Activated naive CD8-positive, alpha-beta T cell treated with anti-CD3 and anti-CD28 coated beads, Interleukin-2, amount 10 ng/mL, durations not matched to agents 7 days and 5 days (primary cell): ENCODE measurements at places on chromosomes 4 and X.

DNA sequence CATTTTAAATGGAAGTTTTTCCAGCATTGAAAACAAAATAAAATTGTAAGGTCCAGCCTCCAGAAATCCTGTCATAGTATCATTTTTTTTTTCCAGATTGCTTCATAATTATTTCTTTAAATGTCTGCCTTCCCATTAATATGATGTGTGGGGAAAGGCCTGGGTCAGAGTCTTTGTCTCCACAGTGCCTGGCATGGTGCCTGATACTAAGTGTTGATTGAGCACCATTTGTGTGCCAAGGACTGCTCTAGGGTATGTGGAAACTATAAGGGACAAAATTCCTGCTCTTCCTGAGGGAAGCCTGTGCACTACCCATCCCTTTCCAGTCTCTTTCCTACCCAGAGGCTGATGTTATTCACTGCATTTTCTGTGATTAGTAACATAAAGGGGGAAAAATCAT lies 53.1 kb upstream of the BEND4 start:
- no peaks in the 10 kb centered on the region for H3K36me3 ChIP-seq
- peaks cover 6% of the 10 kb centered on the region for H3K27me3 ChIP-seq
- H3K4me1 ChIP-seq: no peaks in the 10 kb centered on the region
- no peak overlapping the region for H3K27ac ChIP-seq

DNA sequence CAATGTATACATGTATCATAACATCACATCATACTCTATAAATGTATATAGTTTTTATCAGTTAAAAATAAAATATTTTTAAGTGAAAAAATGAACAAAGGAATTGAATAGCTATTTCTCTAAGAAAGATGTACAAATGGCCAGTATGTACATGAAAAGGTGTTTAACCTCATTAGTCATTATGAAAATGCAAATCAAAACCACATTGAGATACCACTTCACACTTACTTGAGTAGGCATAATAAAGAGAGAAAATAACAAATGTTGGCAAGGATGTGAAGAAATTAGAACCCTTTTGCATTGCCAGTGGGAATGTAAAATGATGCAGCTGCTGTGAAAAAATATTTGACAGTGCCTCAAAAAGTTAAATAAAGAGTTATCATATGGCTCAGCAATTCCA lies 95.5 kb downstream of the IRS4 start:
- H3K4me1 ChIP-seq: no peaks in the 10 kb centered on the region
- no peak overlapping the region for H3K27ac ChIP-seq
- no peak for DNase-seq
- H3K36me3 ChIP-seq: no peaks in the 10 kb centered on the region
- no peaks in the 10 kb centered on the region for H3K27me3 ChIP-seq

- no peak overlapping the region for H3K4me3 ChIP-seq
- H3K4me1 ChIP-seq: peaks cover 3% of the 10 kb centered on the region
- peaks cover 2% of the 10 kb centered on the region for H3K27me3 ChIP-seq
- peak overlapping the region; percentile 58 for H3K27ac ChIP-seq
- H3K36me3 ChIP-seq: no peaks in the 10 kb centered on the region
Measured at GRCh38 chrX:40483502-40483901, 97.3 kb upstream of the ATP6AP2 start.

DNA sequence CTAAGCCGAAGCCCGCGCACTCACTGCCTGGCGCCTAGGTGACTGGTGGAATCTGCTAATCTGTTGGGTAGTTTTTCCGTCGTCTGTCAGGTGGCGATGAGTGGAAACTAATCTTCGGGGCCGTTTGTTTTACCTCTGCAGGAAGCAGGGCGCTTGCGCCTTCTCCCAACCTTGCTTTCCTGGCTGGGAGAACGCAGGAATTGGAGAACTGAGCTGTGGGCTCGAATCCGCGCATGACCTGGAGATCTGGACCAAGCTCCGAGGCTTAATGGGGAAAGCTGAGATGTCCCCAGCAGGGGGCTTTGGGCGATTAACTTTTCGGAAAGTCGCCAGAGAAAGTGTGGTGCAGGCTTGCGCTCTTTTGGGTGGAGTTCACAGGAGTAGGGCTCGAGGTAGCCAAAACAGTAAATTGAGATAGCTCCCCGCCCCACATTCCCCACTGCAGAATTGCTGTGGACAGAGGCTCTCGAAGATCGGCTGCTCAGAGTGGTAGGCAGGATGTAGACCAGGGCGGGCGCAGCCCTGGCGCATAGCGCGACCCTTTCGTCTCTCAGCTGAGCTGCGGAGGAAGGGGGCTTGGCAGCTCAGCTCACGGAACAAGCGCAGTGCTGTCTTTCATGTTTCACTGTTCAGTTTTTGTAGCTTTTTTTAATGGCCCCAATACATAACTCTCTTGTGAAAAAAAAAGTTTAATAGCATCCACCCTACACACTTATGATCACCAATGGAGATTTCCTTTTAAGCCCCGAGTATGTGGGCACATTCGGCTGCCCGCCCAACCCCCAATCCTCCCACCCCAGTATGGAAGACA lies 2.7 kb upstream of the FGF5 start:
- H3K36me3 ChIP-seq: no peaks in the 10 kb centered on the region
- H3K4me1 ChIP-seq: peaks cover 23% of the 10 kb centered on the region
- peaks cover 70% of the 10 kb centered on the region for H3K27me3 ChIP-seq

DNA sequence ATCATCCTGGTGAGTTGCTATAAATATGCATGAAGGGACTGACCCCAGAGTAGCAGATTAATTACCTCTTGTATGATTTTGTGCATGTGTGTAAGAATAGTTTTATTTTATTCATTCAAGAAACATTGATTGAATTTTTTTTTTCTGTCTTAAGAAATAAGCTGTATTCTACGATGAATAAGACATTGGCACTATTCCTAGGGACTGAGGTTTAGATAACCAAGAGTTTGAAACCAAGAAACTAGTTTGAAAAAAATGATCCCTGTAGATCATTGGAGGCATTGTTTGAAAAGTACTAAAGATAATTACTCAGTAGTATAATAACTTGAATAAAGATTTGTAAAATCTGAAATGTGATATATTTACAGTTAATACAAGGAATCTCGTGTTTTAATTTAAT lies 1086.9 kb downstream of the PCDH7 start:
- no peak for DNase-seq
- H3K27ac ChIP-seq: no peak overlapping the region
- no peaks in the 10 kb centered on the region for H3K4me1 ChIP-seq
- no peaks in the 10 kb centered on the region for H3K27me3 ChIP-seq

GRCh38 chrX:130770615-130771014 lies 132.4 kb downstream of the ENOX2 start:
- H3K36me3 ChIP-seq: no peaks in the 10 kb centered on the region
- no peaks in the 10 kb centered on the region for H3K4me1 ChIP-seq
- H3K4me3 ChIP-seq: no peak overlapping the region
- H3K27ac ChIP-seq: no peak overlapping the region
- H3K27me3 ChIP-seq: no peaks in the 10 kb centered on the region
- no peak for DNase-seq

- DNase-seq: peak; percentile 65
- no peaks in the 10 kb centered on the region for H3K36me3 ChIP-seq
- no peak overlapping the region for H3K4me3 ChIP-seq
- no peak overlapping the region for H3K27ac ChIP-seq
Measured at GRCh38 chr4:1356181-1356998, 9.4 kb downstream of the UVSSA start.

GRCh38 chr4:80362578-80363181 lies 27.1 kb downstream of the CFAP299 start:
- H3K27ac ChIP-seq: no peak overlapping the region
- H3K27me3 ChIP-seq: peaks cover 12% of the 10 kb centered on the region
- H3K4me1 ChIP-seq: peaks cover 9% of the 10 kb centered on the region
- H3K4me3 ChIP-seq: no peak overlapping the region
- peak; percentile 53 for DNase-seq
- no peaks in the 10 kb centered on the region for H3K36me3 ChIP-seq

DNA sequence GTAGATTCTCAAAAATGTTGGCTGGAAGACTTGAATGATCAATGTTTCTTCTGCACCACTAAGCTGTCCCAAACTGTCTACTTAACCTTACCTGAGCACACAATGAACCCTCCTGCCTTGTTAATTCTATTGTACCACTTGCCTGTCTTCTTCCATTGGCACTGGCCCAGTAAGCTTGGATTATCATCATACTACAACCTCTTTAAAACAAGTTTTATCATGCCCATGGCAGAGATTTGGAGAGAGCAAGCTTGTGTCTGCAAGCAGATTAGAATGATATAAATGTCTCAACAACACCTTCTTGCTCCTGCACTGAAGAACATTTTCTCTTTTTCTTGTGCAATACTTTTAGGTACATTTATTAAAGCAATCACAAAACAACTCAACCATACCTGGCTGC lies 74.0 kb upstream of the VMA21 start:
- no peak for DNase-seq
- peaks cover 6% of the 10 kb centered on the region for H3K27me3 ChIP-seq
- H3K27ac ChIP-seq: no peak overlapping the region
- no peak overlapping the region for H3K4me3 ChIP-seq
